ENCODE measurements at places on chromosomes 3 and 15.

DNA sequence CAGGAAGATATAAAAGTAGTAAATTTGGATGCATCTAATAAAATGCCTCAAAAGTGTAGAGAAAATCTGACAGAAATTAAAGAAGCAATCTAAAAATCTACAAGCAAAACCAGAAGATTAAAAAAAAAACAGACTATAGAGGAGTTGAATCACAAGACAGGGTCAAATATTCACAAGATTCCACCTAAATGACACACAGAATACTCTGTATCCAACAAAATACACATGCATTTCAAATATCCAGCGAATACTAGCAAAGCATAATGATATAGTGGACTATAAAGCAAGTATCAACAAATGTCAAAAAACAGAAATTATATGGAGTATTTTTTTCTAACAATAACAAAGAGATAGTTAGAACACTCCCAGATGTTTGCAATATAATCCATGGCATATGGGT, 20.5 kb upstream of the ACTC1 start:
- no peak for DNase-seq

- DNase-seq: peak; percentile 66
Measured at GRCh38 chr3:18444595-18445400, 19.7 kb upstream of the SATB1 start.

DNA sequence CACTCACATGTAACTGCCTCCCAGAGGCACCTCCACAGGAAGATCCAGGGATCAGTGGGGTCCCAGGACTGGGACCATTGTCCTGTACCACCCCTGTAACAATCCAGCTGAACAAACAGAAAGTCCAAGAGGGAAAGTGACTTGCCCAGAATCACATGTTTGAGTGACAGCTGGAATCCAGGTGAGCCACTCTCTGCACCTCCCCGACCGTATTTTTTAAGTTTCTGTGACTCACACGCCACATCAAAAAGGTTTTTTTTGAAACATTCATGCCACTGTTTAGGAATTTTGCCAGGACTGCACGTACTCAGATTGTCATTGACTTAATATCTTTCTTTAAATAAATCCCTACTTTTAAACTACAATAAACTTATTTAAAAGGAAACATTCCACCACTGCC, 9.8 kb upstream of the SLC6A1 start:
- DNase-seq: no peak

DNA sequence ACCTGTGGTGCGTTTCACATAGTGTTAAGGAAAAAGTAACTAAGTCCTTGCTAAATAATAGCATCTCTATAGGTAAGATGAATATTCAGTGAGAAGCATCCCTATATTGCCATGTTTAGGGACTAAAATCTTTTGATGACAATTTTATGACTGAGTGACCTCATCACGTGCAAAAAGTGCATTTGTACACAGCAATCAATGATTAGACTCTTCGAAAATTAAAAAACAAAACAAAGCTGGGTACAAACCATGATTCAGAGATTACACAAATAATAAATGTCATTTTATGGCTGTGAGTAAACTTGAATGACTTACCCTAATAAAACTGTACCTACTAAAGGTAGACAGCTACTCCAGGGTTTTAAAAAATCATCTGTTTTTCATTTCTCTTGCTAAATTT, 505.3 kb downstream of the FOXP1 start:
- DNase-seq: no peak

DNA sequence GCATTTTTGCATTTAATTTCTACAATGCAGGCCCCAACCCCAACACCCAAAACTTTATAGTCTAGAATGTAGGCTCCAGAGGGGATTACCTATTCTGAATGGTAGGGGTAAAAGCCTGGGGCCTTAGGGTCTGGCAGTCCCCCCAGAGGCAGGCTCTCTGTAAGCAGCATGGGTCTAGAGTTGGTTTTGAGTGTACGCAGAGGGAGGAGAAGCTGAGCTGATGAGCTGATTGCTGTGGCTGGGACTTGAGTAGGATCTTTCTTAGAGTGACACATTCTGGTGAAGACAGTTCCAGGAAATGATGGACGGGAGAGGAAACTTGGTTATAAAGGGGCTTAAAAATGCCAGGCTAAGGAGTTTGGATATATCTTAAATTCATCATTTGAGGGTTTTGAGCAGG, 2.1 kb downstream of the LPP start:
- no peak for DNase-seq

GRCh38 chr3:138442433-138442832, 8.0 kb downstream of the ESYT3 start:
- no peak for DNase-seq

DNA sequence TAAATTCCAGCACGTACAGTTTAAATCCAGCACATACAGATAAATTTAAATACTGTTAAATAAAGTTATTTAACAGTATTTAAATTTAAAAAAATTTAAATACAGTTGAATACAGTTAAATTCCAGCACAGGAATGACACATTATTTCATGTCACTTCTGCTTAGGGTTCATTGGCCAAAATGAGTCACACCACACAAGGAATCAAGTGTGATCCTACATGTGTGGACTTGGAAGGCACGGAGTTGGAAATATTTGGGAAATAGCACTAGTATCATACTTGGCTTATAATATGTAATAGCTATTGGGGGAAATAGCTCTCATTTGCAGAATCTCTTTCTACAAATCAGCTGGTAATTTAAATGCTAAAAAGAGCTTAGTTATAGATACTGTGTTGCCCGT, 10.6 kb downstream of the RAB7A start:
- DNase-seq: no peak

GRCh38 chr3:128313935-128314334, 152.8 kb downstream of the DNAJB8 start:
- no peak for DNase-seq

DNA sequence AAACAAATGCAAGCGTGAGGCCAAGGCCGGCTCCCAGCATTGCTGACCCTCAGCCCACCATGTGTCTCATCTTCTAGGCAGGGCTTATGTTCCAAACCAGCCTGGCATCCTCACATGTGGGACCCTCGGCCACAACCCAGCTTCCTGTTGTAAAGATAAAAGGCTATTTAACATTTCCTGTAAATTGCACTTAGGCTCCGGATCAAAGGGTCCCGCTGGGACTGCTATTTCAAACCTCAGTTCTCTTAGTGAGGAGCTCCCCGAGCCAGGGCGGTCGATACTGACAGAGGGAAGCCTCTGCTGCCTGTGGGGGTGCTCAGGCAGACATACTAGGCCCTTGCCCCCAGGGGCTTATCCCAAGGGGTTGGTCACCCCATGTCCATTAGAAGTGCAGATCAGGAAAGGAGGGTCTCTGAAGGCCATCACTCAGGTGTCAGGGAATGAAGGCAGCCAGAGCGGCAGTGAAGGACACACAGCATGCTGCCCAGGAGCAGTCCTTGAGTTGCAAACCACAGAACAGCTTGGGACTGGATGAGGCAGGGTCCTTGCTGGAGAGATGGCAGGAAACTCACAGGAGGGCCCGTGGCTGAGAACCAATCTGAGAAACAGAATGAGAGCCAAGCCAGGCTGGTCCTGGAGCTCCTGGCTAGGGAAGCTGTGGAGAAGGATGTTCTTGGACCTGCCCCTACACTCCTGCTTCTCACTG, 239.9 kb downstream of the TLE3 start:
- DNase-seq: no peak

DNA sequence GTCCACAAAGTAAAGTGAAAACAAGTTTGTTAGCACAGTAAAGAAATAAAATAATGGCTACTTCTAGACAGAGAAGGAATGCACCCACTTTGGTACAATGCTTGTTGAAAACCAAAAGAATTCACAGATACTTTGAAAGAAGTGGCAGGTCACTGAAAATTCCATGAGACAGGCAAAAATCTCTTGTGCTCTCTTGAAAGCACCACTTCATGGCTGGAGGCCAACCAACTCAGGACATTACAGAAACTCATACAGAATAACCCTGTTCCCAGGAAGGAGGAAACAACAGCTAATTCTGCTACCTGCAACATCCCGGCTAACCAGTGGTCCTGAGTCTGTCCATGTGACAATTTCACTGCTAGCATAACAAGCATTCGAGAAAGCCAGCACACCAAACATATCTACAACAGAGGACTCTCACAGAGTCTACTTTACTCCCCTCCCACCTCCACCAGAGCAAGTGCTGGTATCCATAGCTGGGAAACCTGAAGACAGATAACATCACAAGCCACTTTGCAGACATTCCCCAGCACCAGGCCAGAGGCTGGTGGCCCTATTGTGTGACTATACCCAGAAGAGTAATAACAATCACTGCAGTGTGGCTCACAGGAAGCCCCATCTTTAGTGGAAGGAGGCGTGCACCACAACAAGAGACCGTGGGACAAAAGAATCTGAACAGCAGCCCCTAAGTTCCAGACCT, 255.3 kb upstream of the SLITRK3 start:
- no peak for DNase-seq

DNA sequence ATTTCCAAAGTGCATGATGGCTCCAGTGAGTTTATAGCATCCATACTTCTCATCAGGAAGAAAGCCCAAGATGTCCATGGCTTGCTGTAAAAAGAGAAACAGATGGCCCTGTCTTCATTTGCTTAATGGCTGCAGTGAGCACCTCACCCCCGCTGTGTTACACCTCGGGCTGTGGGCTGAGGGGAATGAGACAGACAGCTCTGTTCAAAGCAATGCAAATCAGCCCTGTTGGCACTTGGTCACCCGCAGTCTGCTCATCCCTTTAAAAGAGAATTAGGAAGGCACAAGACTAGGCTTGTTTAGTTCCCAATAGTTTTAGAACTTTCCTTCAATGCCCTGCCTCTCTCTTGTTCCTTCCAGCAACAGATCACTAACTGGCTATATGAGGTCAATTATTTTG, 25.2 kb downstream of the MYH15 start:
- no peak for DNase-seq

GRCh38 chr3:33790091-33790490, 8.3 kb upstream of the PDCD6IP start:
- DNase-seq: no peak

DNA sequence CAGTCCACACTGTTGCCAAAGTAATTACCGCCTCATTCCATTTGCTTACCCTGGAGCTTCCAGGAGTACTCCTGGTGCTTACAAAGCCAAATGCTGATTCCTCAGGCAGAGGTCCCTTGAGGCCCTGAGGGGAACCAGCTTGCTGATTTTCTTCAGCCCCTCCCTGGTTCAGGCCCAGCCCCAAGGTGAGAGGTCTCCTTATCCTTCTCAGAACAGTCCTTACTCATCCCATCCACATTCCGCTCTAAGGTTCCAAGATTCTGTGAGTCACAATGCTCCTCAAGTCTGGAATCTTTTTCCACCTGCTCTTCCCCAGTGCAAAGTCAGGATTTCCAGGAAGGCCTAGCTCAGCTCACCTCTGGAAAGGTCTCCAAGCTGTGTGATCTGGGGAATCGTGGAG, 1.8 kb upstream of the ATP10A start:
- DNase-seq: no peak

DNA sequence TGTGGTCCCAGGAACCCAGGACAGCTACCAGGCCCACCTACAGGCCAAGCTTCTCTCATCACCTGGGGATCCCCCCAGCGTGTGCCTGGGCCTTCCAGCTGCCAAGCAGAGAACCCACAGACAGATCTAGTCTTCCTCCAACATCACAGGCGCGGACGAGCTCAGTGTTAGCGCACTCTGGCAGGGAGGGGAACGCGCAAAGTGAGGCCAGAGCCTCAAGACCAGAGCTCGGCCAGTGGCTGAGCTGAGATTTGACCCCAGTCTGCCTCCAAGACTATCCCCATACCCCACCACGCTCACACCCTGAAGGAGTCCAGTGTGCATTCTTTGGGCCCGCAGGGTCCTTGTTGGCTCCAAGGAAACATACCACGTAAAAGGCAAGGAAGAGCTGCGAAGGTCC, 5.1 kb downstream of the MFGE8 start:
- no peak for DNase-seq

GRCh38 chr15:77901251-77901881, 176.1 kb downstream of the TBC1D2B start:
- DNase-seq: no peak

GRCh38 chr15:69838994-69839393, 258.7 kb downstream of the TLE3 start:
- DNase-seq: no peak

DNA sequence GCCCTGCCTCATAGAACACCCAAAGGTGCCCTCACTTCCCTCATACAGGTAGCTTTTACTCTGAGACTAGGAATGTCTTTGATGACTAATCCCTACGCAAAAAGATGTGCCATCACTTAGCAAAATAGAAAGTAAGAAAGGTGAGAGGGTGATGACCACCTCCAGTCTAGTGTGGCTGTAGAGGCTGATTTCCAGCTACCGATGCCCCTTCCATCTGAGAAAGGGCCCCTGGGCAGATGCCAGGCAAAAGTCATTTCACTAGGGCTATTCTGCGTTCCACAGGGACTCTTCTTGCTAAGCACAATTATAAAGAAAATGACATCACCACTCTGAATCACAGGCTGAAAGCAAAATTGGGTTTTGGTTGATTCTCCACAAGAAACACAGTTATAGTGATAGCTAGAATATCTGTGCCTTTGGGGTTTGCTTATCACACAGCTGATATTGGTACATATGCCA, 77.4 kb downstream of the RBPMS2 start:
- DNase-seq: no peak

DNA sequence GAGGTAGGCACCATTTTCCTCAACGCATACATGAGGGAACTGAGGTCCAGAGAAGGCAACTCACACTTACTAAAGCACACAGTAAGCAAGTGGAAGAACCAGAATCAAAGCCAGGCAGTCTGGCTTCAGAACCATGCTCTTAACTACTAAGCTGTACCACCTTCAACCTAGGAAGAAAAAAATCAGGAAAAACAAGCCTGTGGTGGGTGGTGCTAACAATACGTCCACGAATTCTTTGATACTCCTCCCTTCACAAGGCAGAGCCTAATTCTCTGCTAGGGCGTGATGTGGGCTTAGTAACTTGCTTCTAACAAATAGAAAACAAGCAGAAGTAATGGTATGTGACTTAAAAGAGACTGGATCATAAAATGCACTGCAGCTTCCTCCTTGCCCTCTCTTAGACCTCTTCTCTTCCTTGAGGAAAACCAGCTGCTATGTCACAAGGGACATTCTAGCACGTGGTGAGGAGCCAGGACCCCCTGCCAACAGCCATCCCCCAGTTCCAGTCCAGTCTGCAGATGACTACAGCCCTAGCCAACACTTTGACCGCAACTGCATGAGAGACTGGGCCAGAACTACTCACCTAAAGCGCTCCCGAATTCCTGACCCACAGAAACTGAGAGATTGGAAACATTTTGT, 36.9 kb downstream of the HACD2 start:
- DNase-seq: no peak

- no peak for DNase-seq
Measured at GRCh38 chr15:75666823-75667501, 19.2 kb downstream of the SNX33 start.

DNA sequence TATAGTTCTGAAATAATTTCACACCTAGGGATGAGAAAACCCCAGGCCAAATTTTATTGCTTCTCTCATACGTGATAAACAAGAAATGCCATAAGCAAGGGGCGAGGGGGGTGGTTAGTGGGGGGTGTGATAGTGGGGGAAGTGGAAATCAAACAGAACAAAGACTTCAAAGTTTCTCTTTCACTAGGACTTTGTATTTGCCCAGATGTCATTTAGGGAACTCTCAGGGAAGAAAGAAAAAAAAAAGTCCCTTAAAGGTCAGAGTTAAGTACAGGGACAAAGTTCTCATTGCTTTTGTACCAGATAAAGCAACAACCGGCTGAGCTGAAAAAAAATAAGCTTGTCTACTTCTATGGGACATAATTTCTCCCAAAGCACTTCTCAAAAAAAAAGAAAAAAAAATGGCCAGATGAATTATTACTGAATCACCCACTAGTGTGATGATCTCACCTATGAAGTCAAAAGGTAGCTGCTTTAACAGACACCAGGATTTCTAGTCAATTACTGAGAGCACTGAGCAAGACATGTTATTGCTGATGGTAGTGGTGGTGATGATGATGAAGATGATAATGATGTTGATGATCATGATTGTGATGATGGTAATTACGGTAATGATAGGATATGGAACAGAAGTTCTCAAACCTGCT, 56.2 kb downstream of the FHIT start:
- no peak for DNase-seq

Data from effector CD4-positive, alpha-beta T cell (primary cell).